ENCODE measurements at places on chromosomes 7 and 10. TPM values are rescaled to one million over a fixed set of nuclear protein-coding genes. Genes with fewer than 3 reads are reported as not detected.

- ATAC-seq: no peak
These were observed 37.2 kb upstream of the EPC1 start for GRCh38 chr10:32384171-32384570.

GLI3 gene
- 15.0 TPM for total RNA-seq

DNA sequence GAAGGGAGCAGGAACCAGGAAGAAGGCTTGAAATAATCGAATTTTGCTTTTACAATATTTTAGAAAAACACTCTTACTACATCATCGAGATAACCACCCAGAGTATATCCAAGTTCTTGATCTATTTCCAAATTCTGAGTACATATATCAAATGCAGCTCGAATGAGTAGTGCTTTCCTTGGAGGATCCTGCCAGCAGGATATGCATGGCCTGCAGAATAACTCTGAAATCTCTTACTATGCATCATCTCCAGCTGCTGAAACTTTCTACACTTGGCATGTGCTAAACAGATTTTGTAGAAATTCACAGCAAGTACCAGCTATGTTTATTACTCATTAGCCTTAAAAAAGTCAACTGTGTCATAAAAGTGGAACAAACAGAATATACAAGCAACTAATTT, 44.0 kb upstream of the ANK3 start:
- ATAC-seq: no peak

PLAU gene
- total RNA-seq: 19.4 TPM

OPALIN gene
- total RNA-seq: not detected

GRCh38 chr7:102008535-102009262, 191.3 kb downstream of the CUX1 start:
- ATAC-seq: peak; percentile 95

DNA sequence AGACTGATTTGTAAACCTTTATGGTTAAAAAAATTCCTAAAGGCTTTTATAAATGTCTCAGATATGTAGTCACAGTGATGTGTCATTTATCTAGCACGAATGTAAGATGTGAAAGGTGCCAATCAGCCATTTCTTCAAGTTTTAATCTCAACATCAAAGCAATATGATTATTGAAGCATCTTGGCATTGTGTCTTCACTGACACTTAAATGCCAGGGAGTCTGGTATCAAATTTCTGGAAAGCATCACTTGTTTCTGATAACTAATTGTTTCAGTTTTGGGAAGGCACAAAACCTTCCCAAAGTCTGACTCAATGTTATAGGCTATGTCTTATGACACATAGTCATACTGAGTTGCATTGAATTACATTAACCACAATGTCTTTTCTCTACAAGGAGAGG, 492.0 kb upstream of the CNTNAP2 start:
- no peak for ATAC-seq

PLAC9 gene
- 5.0 TPM for total RNA-seq

DNA sequence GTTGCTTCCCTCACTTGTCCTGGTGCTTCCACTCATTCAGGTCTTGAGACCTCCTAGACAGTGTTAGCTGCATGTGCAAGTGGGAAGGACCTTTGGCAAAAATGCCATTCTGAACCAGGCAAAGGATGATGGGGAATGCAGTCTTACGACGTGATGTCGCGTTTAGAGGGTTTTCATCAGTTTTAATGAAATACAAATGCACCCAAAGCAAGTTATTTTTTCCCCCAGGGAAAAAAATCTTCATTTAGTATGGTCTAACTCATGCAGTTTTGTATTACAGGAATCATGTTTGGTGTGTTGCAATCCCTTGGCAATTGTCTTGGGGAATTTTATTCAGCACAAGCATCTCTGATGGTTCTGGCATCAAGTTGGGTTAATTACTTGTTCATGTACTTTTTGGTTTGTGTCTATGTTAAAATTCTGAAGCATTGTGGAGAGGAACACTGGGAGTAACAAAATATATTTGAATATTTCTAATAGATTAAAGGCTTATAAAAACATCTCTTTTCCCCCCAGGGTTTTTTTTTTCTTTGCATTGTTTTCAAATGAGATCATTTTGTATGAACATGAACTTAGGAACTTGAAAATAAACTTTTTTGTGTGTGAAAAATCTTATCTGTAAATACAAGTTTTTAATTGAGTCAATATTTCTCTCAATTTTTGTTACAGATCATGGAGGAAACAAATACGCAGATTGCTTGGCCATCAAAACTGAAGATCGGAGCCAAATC, 188.9 kb downstream of the BICC1 start:
- ATAC-seq: no peak

GRID1 gene
- total RNA-seq: 0.68 TPM

DNA sequence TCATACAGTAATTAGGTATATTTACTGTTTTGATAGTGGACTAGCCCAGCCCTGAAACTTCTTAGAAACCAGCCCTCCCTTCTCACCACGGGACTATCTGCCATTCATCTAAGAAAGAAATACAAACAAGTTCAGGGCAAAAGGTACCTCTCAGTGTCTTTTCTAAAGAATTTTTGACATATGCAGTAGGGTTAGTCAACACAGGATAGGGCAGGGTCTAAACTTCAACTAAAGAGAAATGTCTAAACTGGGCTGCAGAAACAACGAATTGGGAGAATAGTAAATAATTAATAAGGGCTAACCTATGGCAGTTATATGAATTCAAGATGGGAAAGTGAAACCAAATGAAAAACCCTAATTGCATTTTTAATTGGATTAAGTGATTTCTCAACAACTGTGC, 496.6 kb downstream of the INHBA start:
- no peak for ATAC-seq

STAMBPL1 gene
- 2.5 TPM for total RNA-seq

GRCh38 chr10:91467114-91467513, 57.0 kb downstream of the HECTD2 start:
- ATAC-seq: no peak

DNA sequence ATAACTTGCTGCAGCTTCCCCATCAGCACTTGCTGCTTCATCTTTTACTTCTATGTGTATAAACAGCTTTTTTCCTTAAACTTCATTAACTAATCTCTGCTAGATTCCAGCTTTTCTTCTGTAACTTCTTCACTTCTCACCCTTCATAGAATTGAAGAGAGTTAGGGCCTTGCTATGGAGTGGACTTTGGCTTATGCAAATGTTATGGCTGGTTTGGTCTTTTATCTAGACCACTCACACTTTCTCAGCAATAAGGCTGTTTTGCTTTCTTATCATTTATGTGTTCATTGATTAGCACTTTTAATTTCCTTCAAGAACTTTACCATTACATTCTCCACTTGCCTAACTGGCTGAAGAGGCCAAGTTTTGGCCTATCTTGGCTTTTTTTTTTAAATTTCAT, 64.2 kb upstream of the HELLS start:
- no peak for ATAC-seq

- ATAC-seq: no peak
These were observed 77.9 kb downstream of the CTNNA3 start for GRCh38 chr10:67618116-67618515.

Data from esophagus mucosa (tissue), 1 donor.